Suppressor macrophage treated with lipopolysaccharide for 1 hour (primary cell): ENCODE measurements at places on chromosomes 12 and 14.

DNA sequence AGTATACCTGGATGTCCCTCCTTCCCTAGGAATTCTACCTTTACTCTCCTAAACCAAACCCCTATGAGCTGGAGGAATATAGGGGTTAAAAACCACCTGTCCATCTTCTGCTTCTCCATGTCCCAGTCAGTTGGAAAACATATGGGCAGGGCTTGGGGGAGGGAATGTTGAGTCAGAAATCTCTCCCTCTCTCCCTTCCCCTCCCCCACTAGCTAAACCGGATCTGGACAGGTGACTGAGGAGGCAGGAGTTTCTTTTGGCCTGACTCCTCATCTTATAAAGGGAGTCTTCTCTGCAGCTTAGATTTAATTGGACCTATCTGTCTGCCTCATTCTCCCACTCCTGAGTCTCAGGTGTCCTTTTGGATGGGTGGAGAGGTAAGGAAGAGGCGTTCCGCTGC is 6.1 kb downstream of the ERBB3 start:
- no peak for DNase-seq

DNA sequence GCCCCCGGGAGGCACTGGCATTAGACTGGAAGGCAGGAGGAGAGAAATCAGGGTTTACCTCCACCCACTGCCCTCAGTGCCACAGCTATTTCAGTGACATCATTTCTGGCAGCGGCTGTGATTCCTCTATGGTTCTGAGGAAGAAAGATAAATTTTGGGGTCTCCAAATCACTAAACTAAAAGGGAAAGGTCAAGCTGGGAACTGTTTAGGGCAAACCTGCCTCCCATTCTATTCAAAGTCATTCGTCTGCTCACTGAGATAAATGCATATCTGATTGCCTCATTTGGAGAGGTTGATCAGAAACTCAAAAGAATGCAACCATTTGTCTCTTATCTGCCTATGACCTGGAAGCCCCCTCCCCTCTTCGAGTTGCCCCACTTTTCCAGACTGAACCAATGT is 14.0 kb upstream of the CRY1 start:
- no peak for DNase-seq

GRCh38 chr12:71755146-71755892 is 656 bp downstream of the RAB21 start:
- peak; percentile 95 for DNase-seq

GRCh38 chr12:50677858-50678257 is 86.0 kb upstream of the ATF1 start:
- DNase-seq = no peak

DNA sequence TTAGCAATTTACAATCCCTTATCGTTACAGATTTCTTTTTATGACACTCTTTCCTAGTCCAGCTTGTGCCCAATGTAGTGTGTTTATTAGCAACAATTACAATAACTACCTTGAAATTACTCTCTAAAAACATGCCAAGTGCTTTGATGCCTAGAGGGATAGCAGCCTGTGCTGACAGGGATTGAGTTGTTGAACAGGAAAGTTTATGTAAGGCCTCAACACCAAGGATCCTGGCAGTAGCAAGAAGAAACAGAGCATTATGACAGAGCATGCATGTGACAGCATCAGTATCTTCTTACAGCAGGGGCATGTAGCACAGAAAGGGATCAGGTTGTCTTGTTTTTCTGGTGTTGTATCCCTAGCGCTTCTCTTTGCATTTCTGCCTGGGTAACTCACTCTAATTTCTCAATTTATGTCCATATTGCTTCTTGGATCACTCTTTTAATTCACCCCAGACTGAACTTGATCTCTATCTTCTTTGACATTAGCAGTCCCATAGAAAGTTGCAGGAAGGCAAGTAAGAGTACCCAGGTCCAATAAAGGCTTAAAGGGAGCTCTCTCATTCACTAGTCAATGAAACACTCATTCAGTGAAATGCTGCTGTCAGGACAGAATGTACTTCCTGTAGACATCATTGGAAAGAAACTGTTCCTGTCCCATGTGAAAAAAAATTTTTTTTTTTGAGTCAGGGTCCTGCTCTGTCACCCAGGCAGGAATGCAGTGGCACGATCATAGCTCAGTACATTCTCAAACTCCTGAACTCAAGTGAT is 220.0 kb upstream of the GRIP1 start:
- DNase-seq = no peak

DNA sequence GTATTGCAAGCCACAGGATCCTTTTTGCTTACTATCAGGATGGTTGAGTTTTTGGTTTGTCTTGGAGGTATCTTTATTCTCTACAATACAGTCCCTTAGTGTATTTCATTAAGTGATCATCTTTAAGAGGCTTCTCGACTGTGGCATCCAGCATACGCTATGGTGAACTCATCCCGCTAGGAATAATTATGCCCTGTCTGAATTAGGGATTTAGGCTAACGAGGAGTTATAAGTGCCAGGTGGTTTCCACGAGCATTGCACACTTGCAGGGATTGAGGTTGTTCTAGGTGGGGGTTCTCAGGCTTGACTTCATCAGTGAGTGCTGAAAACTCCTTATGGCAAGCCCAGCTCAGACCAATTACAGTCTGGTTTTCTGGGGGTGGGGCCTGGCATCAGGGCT is 37.2 kb upstream of the RBM19 start:
- no peak for DNase-seq

- DNase-seq = no peak
These were observed 9.0 kb downstream of the TNS2 start for GRCh38 chr12:53058674-53059433.

- no peak for DNase-seq
These were observed 22.1 kb downstream of the COCH start for GRCh38 chr14:30896435-30896834.

GRCh38 chr14:55975281-55975910 is 142.8 kb upstream of the PELI2 start:
- no peak for DNase-seq

GRCh38 chr14:64673748-64674147 is 30.5 kb upstream of the PLEKHG3 start:
- DNase-seq = peak; percentile 75

GRCh38 chr12:40819436-40820108 is 127.3 kb downstream of the CNTN1 start:
- DNase-seq = no peak
